ENCODE measurements at places on chromosomes 13 and 19.

GRCh38 chr13:80374901-80375300, 34.0 kb upstream of the SPRY2 start:
- DNase-seq, result no peak

DNA sequence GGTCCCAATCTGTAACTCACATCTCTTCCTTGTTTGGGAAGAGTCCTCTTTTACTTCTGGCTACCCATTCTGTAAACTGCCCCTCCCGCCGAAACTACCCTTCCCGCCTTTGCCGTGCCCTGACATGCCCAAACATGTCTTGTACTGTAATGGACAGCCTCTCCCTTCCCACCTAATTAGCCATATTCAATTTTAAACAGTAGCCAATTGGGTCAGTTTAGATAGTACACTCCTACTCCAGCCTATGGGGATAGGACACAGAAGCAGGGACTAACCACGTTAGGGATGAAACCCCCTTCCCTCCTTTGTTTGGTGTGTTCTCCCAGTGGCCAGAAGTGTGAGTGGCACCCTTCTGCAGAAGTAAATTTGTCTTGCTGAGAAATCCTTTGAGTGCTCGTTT, 34.2 kb downstream of the SACS start:
- DNase-seq, result no peak

GRCh38 chr19:7629347-7630054, at the start of the genes PET100 and XAB2:
PET100 (plus strand) TSS chr19:7629793; CDS start chr19:7629834, 41 bp downstream.
XAB2 (minus strand) TSS chr19:7629545; CDS start chr19:7629527, 18 bp downstream.
- DNase-seq, result peak; percentile 95

DNA sequence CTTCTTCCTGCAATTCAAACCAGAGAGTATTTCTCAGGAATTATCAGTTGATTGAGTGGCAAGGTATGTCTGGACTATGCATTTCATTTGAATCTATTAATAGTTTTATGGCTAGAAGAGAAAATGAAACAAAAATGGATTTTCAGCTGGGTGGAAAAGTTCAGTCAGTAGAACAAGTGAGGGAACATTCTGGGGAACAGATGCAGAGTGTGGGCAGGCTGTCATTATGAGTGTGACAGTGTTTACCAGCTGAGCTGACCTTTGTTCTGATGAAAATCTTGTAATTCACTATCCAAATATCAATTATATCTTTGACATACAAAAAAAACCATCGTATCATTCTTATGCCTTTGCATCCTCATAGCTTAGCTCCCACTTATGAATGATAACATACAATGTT, 2.6 kb upstream of the CLC start:
- DNase-seq, result no peak

- DNase-seq, result no peak
Observed at GRCh38 chr13:83503424-83503823, 378.9 kb downstream of the SLITRK1 start.

- no peak for DNase-seq
Observed at GRCh38 chr19:50498219-50499056, 12.6 kb downstream of the JOSD2 start.

- no peak for DNase-seq
Observed at GRCh38 chr19:5317321-5317720, 23.3 kb downstream of the PTPRS start.

- DNase-seq, result no peak
Observed at GRCh38 chr19:14459703-14460102, 15.5 kb downstream of the PTGER1 start.

- no peak for DNase-seq
Observed at GRCh38 chr13:75180805-75181455, 301.0 kb downstream of the TBC1D4 start.

DNA sequence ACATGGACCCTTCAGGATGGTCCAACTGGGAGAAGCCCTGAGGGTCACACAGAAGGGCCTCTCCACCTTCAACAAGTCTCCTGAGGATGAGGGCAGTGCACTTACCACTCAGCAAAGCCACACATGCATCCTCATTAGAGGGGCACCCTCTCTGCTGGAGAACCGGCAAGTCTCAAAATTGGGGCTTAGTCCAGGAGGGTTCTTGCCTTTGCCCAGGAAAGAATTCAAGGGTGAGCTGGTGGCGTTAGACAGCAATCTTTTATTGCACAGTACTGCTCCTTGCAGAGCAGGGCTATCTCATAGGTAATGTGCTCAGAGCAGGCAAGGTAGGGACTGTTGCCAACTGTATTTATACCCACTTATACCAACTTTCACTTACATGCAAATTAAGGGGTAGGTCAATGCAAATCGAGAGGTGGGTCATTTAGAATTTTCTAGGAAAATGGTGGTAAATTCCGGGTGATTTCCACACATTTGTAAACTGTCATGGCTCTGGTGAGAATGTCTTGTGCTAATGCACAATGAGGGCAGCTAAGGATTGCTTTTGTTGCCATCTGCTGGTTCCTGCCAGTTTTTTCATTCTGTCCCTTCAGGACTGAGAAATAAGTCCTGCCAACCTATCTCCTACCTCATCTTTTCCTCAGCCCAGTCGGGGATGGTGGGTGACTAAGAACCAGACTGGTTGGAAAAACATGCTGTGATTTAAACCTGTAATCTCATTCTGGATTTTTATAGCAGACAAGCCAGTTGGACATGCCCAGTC, 27.8 kb upstream of the IGSF23 start:
- no peak for DNase-seq

GRCh38 chr13:33868343-33868994, 50.5 kb downstream of the RFC3 start:
- no peak for DNase-seq

DNA sequence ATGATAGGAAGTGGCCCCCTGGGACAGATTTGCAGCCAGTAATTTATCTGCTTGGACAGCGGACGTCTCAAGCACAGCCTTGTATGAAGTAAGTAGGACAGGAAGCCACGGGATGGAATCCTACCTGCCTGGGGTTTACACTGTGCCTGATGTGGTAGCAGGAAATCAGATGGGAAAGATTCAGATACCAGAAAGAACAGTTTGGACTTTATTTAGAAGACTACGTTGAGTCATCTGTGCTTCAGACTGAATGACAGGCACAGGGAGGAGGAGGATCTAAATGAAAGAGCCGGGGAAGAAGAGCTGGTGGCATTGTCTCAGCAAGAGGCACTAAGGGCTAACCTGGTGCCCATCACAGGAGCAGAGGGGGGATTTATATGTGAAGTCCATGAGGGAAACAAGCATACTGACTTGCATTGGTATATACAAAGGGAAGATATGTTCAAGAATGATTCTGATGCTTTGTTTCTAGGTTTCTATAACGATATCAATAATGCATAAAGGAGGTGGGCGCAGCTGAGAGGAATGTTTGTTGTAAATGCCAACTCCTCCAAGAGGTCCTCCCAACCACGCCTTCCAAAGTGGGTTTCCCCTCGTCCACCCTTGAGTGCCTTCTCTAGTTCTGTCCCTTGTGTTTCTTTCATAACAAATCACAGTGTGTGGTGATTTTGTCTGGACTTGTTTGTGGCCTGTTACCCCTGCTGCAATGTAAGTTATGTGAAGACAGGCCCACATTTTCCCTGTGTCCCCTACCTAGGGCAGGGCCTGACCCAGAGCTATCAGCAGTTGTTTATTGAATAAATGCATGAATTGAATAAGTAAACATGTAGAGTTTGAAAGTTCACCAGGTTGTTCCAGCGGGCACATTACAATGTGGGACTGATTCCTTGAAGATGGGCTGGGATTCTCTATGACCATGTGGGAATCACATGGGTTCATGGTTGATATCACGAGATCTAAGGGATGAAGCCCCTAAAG, 328.4 kb downstream of the SLC7A1 start:
- DNase-seq, result no peak

GRCh38 chr13:91627952-91628739, 229.7 kb downstream of the GPC5 start:
- no peak for DNase-seq

DNA sequence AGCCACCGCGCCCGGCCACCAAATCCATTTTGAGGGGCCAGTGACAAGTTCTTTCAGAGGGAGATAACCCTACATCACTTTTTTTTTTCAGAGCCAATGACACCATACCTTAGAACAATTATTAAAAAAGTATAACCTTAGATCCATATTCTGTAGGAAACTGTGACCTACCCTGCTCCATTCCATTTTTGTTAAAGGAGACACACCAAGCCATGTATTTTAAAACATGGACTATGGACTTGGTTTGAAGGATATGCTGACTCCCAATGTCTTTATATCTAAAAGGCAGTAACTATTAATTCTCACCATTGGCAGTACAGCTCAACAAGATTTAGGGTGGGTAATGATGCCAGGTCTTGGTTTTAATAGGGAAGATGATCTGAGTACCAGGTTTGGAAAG, 1.1 kb downstream of the GSK3A start:
- no peak for DNase-seq

- no peak for DNase-seq
Observed at GRCh38 chr19:29714371-29714952, 599 bp downstream of the C19orf12 start.

GRCh38 chr13:40016953-40017660, 361.6 kb downstream of the COG6 start:
- no peak for DNase-seq

- DNase-seq, result no peak
Observed at GRCh38 chr19:48461651-48461981, 6.2 kb downstream of the KCNJ14 start.

DNA sequence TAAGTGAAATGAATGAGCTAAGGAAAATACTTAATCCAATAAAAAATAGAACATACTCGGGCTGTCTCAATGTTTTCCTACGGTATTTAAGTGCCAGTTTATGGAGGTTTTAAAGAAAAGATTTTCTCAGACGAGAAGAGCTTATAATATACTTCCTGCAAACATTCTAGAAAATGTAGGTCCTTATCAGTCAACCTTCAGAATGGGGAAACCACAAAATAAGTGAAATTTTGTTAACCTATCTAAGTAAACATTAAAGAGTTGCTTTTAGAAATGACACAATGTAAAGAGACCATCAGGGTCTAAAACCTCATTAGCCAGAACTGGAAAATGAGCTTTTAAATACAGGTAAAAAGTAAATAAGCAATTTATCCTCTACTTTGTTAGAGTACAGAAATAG, 12.1 kb downstream of the MIR17HG start:
- no peak for DNase-seq

- DNase-seq, result no peak
Observed at GRCh38 chr19:5984600-5984999, 6.7 kb upstream of the RANBP3 start.

DNA sequence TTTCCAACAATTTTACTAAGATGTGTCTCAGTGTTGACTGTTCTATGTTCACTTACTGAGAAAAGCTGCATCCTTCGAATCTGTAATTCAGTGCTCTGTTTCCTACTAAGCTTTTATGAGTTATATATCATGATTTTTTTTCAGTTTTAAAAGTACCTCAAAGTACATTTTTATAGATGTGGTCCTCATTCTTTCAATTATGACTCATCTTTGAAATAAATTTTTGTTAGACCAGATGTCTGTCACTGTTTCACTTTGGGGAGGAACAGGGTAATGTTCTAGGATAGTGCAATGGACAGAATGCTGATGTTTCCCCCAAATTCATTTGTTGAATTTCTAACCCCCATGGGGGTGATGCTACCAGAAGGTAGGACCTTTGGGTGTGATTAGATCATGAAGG, 74.8 kb downstream of the NALCN start:
- DNase-seq, result no peak

- DNase-seq, result no peak
Observed at GRCh38 chr13:23670793-23671192, 100.6 kb downstream of the TNFRSF19 start.

GRCh38 chr13:74625541-74625940, 491.3 kb upstream of the KLF12 start:
- DNase-seq, result no peak

DNA sequence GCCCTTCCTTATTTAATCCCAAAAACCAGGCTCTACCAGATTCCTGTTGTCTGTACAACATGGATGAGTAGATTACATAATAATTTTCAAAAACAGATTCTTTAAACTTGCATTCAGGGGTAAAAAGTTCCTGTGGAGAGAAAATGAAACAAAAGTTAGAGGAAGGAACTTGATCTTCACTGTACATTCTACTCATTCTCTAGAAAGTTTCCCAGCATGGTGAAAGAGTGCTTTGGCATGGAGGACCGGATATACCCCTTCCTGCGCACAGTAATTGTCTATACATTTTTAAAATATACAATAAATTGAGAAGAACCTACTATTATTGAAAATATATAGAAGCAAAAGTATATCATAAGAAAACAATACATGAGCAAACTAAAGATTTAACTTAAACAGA, 274.2 kb downstream of the ITGBL1 start:
- no peak for DNase-seq

- no peak for DNase-seq
Observed at GRCh38 chr13:75055296-75055695, 426.7 kb downstream of the TBC1D4 start.

- no peak for DNase-seq
Observed at GRCh38 chr19:377801-378581, 31.0 kb downstream of the C2CD4C start.

GRCh38 chr19:51094696-51095279, 12.1 kb upstream of the KLK14 start:
- DNase-seq, result no peak

DNA sequence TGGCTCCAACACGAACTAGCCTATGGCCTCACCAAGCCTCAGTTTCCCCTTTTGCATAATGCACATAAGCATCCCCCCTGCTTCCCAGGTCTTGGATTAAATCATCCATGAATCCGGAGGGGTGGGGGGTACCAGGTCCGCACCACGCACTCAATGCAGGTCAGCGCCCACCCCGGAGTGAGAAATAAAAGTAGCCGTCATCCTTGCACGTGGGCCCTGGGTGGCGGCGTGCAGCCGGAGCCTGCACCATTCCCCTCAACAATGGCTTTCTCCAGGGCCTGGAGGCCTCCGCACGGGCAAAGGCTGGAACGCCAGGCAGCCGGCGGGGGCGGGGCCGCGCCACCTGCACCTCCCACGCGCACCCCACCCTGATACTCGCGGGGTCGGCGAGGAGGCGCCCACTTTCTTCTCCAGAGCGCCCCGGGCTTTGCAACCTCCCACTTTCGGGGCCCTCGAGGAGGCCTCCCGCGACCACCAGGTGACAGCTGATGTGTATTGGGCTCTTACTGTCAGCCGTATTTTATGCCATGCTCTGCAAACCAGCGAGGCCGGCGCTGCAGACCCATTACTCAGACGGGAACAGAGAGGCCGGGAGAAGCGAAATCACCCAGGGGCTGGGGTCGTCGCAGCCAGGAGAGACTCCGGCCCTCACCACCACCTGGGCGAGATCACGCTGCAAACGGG, 767 bp upstream of the GADD45B start:
- DNase-seq, result no peak

- DNase-seq, result no peak
Observed at GRCh38 chr13:31094331-31095015, 67.2 kb downstream of the HSPH1 start.

- no peak for DNase-seq
Observed at GRCh38 chr19:33132425-33132824, 511 bp downstream of the WDR88 start.

- no peak for DNase-seq
Observed at GRCh38 chr13:112889351-112890290, 79.4 kb upstream of the MCF2L start.

DNA sequence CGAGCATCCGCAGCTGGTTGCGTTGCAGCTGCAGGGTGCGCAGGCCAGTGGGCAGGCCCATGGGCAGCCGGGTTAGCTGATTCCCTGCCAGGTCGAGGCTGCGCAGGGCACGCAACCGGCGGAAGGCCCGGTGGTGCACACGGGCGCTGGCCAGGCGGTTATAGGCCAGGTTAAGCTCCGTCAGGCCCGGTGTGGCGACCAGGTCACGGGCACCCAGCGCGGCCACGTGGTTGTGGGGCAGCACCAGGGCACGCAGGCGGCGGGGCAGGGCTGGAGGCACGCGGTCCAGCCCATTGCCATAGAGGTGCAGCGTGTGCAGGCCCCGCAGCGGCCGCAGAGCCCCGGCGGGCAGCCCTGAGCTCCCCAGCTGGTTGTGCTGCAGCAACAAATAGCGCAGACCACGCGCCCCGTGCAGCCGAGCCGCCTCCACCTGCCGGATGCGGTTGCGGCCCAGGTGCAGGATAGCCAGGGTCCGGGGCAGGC, 5.3 kb downstream of the PODNL1 start:
- DNase-seq, result no peak

All from NCI-H1048 (cell line).